Cerebellar cortex (tissue), 1 donor: ENCODE measurements at places on chromosomes 7 and 10.

- DNase-seq: no peak
Observed at GRCh38 chr10:112131996-112132395, 51.6 kb downstream of the GPAM start.

DNA sequence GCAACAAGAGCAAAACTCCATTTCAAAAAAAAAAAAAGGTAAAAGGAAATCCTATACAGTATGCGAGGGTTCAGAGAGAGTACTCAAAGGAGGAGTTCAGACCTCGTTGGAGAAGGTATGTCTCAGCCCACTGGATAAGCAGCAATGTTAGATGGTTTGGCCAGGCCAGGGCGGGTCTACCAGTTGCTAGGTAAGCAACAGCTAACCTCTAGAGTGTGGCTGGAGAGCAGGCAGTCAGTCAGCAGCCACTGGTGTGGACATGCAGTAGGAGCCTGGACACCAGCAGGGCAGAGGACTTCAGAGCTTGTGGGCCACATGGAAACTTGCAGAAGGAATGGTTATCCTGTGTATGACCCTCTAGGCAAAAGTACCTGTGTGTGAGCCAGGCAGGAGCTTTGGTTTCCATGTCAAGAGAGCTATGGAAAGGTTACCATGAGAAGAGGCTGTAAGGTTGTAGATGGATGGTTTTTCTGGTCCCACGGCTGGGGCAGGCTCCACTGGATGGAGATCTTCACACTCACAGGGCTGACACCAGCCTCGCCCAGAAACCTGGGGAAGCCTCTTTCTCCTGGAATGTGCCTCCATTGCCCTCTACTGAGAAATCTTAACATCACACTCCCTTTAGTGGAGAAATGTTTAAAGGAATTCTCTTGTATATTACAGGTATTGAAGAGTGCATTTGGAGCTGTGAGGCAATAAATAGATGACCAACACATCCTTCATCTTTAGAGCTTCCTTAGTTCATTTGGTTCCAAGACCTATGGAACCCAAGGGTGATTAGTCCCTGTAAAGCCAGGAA lies 63.6 kb downstream of the CCDC186 start:
- no peak for DNase-seq

DNA sequence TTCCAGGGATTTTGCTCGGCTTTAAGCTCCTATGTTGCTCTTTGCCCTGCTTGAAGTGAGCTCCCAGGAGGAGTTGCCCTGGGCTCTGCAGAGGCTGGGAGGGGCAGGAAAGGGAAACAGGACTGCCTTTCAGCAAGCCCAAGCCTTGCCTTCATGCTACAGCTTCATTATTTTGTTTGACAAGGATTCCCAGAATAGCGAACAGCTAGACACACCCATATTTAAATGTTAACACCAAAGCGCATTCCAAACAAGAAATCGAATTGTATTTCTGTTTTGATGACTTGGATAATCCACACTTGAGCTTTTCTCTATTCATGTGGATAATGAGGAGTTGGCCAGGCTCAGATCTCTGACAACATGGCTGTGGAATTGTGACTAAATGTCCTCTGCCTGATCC lies 6.3 kb downstream of the KIAA1217 start:
- no peak for DNase-seq

GRCh38 chr10:112583236-112583939 lies 136.4 kb downstream of the VTI1A start:
- DNase-seq: no peak

DNA sequence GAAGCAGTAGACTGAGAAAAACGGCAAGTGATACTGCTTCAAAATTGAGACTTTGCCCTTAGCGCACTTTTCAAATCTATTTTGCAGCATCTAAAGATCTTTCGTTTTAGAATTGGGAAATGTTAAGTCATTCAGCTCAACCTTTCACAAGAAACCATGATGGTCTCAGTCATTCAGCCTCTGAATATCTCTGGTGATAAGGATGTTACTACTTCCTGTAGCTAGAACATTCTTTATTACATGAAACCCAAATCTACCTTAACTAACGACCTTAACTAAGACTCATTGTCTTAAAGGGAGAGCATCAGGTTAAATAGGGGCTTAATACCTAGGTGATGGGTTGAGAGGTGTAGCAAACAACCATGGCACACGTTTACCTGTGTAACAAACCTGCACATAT lies 26.4 kb upstream of the AKR1B10 start:
- DNase-seq: no peak

GRCh38 chr7:601595-602340 lies 82.1 kb upstream of the PDGFA start:
- no peak for DNase-seq

DNA sequence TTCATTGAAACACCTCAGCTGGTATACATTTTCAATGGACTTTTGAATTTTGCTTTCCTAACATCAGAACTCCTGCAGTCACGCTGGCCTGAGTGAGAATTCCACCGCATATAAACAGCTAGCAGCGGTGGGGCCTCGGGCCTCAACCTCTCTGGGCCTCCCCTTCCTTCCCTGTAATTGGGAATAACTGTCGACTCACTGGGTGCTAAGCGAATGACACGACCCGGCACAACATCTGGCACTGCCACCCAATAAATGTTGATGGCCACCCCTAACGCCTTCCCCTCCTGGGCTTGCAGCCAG lies 670 bp downstream of the RCC1L start:
- no peak for DNase-seq
